ENCODE measurements at places on chromosomes 1 and 21.
A peak's percentile ranks its signal among the peaks of the same experiment; 100 is the strongest.

GRCh38 chr1:192343344-192343743 lies 26.6 kb downstream of the RGS21 start:
- DNase-seq, result no peak

DNA sequence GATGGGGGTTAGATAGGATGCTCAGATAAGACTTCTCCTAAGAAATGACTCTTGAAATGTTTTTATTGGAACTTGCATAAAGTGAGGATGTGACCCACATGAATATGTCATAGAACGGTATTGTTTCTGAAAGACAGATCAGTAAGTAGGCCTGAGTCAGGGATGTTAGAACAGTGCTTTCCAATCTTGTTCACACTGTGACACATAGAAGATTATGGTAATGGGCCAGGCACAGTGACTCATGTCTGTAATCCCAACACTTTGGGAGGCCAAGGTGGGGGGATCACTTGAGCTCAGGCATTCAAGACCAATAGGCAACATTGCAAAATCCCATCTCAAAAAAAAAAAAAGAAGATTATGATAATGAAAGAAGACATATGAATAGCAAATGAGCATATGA lies 32.9 kb downstream of the FMO4 start:
- DNase-seq, result no peak

DNA sequence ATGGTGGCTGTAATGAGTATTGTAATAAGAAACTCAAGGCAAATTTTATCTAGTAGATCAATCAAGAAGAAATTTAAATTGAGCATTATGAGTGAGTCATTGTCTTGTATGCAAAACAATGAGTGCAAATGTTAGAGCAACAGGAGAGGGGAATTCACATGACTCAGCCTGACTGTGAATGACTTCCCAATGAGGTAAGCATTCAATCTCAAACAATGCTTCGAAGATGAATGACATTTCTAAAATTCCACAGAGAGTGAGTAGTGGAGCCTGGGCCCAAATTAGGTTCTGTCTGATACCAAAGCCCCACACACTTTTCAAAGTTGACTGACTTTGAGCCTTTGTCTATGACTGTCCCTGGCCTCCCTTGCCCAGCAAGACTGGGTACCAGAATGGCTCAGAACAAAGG lies 738.0 kb downstream of the PTPRU start:
- DNase-seq, result peak; percentile 69

DNA sequence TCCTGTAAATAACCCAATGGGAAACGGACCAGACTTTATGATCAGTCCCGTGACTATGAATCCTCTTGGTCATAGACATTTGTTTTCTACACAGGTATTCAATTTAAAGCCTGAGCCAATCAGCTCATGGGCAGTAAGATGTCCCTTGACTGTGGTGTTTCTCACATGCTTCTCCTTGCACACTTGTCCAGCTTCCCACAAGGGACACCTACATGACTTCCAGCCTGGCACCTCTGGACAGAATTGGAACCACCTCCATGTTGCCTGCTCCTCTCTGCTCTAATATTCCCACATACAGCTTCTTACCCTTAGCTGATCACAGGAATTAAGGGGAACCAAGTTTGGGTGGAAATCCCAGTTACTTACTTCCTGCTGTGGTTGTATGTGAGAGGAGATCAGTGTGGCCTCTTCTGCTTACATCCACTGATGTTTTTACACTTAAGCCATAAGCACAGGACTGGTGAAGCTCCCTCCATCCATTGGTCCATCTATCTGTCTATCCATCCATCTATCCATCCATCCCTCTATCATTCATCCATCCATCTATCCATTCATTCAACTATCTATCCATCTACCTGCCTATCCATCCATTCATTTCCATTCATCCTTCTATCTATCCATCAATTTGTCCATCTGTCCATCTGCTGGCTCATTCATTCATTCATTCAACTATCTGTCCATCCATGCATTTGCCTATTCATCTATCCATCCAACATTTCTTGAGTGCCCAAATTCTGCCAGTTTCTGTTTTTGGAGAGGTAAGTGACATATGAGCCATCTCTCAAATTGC lies 16.4 kb downstream of the RUNX1 start:
- no peak for DNase-seq

GRCh38 chr1:4596486-4596885 lies 57.9 kb upstream of the AJAP1 start:
- DNase-seq, result no peak

DNA sequence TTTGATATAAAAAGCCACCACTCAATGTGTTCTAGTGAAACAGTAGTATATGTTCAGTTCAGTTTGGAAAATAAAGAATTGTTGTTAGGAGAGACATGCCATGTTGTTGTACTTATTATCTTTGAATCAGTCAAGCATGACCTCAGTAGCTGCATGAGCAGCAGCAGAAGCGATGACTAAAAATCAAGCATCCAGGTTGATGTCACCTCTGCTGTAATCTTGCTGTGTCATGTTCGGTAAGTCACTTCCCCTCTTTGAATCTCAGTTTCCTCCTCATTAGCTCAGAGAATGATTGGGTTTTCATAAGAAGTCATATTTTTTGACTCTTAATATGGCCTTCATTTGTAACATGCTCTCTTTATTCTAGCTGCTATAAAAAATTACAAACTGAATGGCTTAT lies 428.4 kb upstream of the B3GALT2 start:
- peak; percentile 78 for DNase-seq

DNA sequence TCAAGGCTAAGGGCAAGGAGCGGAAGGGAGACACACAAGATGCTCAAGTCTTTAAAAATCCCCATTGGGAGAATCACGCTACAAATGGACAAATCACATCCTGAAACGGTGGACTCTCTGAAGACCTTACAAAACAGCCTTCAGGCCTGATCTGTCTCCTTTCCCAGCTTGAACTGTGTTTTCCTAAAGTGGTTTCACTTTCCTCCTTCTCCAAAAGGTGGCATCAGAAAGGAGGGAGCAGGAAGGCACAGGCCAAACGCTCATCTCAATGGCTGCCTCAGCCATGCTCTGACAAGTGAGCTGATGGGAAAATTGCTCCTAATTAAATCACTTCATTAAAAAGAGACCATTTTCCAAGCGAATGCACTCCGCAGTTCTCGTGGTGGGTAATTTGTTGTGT lies 47.7 kb downstream of the UTP25 start:
- DNase-seq, result peak; percentile 33

DNA sequence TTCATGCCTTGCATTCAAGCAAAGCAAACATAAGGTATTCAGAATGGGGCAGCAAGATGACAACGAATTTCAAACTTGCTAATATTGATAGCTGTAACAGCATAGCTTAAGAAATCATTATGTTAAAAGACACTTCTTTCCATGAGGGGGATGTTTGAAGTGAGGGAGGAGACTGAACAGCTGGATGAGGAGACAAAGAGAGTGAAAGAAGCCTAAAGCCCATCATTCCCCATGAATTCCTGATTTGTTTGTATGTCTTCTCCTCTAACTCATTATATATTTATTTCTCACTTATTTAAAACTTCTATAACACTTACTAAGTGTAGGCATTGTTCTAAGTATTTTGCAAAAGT lies 125.2 kb upstream of the PBX1 start:
- no peak for DNase-seq

- no peak for DNase-seq
Measured at GRCh38 chr1:86596741-86597290, 49.9 kb downstream of the CLCA4 start.

DNA sequence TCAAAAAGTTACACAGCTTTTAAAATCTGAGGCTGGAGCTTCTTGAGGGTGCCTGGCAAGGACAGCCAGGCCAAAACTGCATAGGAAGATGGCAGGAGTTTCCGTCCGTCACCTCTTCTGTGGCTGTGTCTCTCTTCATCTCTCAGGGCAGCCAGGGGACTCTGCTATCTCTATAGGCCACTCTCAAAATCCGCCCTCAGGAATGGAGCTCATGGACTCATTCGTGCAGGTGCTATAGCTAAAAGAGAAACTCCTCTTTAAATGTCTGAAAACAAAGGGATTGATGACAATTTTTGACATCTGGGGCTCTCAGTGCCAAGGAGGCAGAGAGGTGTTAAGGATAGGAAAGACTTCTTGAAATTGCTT lies 27.2 kb downstream of the OVAAL start:
- DNase-seq, result no peak

GRCh38 chr21:29920938-29921337 lies 18.9 kb downstream of the GRIK1 start:
- no peak for DNase-seq

GRCh38 chr1:235239851-235240250 lies 78.8 kb upstream of the RBM34 start:
- DNase-seq, result no peak

GRCh38 chr1:162704673-162705424 lies 72.6 kb downstream of the DDR2 start:
- DNase-seq, result no peak

DNA sequence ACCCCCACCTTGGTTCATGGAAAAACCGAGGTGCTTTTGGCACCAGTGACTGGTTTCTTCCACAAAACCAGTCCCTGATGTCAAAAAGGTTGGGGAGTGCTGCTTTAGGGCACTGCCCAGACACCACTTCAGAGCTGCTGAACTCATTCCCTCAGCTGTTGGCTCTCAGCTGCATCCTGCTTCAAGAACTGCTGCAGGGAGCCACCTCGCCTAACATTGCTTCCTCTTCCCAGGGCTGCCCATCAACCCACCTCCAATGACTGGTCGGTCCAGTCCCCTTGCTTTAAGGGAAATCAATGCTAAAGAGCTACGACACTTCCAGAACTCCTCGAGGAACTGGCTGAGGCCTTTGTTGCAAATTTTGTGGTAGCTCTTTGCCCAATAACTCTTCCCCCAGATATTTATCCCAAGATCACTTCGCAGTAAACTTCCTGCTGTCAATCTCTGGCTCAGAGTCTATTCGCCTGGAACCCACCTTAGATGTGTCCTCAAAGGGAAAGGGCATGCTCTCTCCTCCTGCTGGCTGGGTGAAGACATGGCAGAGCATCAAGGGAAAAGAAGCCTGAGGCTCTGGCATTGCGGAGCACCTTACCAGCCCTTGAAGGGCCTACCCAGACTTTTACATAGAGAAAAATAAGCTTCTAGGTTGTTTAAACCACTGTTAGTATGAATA lies 29.0 kb downstream of the C1orf52 start:
- DNase-seq, result no peak

- DNase-seq, result peak; percentile 76
Measured at GRCh38 chr1:91827087-91827458, 58.9 kb downstream of the TGFBR3 start.

- DNase-seq, result no peak
Measured at GRCh38 chr1:165055581-165055980, 300.9 kb downstream of the LMX1A start.

GRCh38 chr1:176648556-176648955 lies 185.6 kb downstream of the PAPPA2 start:
- no peak for DNase-seq

GRCh38 chr1:196677781-196678509 lies 26.1 kb downstream of the CFH start:
- DNase-seq, result no peak

GRCh38 chr1:68142461-68142860 lies 89.9 kb downstream of the WLS start:
- DNase-seq, result no peak

GRCh38 chr1:51912881-51913280 lies 34.4 kb upstream of the NRDC start:
- DNase-seq, result no peak

DNA sequence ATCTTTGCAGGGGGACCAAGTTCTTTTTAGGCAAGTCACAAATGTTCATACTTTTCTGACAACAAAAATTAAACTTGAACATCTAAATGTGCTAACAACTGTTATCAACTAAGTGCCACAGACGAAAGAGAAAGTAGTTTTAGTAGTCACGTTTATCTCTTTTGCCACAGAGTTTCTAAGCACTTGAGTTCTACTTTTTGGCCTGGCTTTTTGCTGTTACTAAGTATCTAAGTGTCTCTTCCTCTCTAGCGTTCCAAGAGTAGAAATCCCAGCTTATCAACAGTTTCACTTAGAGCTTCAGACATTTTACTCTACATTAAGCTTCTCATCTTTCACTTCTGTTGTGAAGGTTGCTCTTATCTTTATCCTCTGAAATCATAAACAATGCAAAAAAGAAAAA lies 34.2 kb downstream of the GATAD2B start:
- no peak for DNase-seq

Data from A549 (cell line).